ENCODE measurements at places on chromosomes 6 and 20. TPM values are rescaled to one million over a fixed set of nuclear protein-coding genes. Genes with fewer than 3 reads are reported as not detected.

Gene LPIN3
- total RNA-seq = 14.9 TPM

- no peak for DNase-seq
These were observed 14.0 kb downstream of the GATA5 start for GRCh38 chr20:62461834-62462233.

- DNase-seq = no peak
These were observed 29.5 kb downstream of the KIAA1755 start for GRCh38 chr20:38230957-38231526.

Gene ANGPT4
- not detected for total RNA-seq

Gene OPRM1
- not detected for total RNA-seq

GRCh38 chr20:10060226-10060625 lies 25.4 kb downstream of the ANKEF1 start:
- DNase-seq = no peak

Gene IDH3B
- 91.4 TPM for total RNA-seq

DNA sequence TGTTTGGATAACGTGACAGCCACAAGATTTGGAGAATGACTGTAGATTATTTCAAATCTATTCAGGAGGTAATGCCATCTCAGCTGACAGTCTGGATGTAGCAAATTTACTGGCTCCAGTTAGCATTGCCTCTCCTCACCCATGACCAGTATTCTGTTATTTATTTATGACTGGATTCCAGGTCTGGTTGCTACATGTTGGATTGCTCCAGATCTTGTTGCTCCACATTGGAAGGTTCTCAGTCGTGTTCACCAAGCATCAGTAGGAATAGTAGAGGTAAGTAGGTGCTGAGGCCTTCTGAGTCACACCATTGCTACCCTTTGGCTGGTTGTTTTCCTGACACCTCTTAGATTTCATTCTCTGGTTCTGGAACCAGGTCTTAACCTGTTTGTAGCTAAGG lies 69.5 kb upstream of the ELOVL5 start:
- DNase-seq = no peak

DNA sequence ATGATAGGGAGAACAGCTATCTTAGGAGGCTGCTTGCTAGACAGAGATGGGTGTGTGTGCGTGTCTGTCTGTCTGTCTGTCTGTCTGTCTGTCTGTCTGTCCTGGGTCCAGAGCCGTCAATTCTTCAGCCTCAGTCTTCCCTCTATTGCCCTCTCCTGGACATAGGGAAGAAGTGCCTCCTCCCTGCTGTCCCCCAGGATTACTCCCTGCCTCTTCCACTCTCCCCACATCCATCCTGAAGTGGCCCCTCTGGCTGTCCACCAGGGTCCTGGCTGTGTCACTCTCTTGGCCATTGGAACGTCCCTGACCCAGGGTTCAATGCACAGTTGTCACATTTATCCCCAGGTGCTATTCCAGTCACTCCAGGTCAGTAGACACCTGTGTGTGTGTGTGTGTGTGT lies 10.2 kb downstream of the TREML2 start:
- DNase-seq = no peak

Gene PTCRA
- not detected for total RNA-seq

Gene OR2J3
- total RNA-seq = not detected

Gene PLG
- 225 TPM for total RNA-seq

Gene CD24
- total RNA-seq = 560 TPM

- peak; percentile 64 for DNase-seq
These were observed 21.7 kb upstream of the RANBP9 start for GRCh38 chr6:13733178-13733887.

Gene COL12A1
- 48.4 TPM for total RNA-seq

Gene VIP
- total RNA-seq = not detected

Gene HLA-DRB1
- total RNA-seq = 60.6 TPM

Gene PACRG
- total RNA-seq = 0.32 TPM

DNA sequence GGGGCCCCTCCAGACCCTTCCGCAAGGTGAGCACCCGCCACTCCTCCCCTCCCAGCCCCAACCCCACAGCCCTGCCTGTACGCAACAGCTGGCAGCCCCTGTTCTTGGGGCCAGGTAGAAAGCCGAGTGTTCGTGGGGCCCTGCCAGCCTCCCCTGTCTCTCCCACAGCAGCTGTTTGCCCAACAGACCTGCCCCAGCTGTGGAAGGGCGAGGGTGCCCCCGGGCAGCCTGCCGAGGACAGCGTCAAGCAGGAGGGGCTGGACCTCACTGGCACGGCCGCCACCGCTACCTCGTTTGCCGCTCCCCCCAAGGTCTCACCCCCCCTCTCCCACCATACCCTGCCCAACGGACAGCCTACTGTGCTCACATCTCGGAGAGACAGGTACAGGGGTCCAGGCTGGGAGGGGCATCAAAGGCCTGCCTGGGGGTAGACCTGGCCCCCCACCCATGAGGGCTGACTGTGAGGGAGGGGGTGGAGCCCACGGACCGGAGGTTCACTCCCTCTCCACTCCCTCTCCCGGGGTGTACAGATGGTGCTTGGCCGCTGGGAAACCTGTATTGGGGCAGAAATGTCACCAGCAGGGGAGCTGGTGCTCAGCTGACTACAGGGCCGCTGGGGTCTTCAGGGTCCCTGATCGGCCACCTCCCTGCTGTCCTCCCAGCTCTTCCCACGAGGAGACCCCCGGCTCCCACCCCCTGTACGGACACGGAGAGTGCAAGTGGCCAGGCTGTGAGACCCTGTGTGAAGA lies 41.1 kb downstream of the FOXP4 start:
- no peak for DNase-seq

GRCh38 chr20:34710568-34710839 lies 6.4 kb downstream of the TP53INP2 start:
- no peak for DNase-seq

Gene EYS
- 1.4 TPM for total RNA-seq

DNA sequence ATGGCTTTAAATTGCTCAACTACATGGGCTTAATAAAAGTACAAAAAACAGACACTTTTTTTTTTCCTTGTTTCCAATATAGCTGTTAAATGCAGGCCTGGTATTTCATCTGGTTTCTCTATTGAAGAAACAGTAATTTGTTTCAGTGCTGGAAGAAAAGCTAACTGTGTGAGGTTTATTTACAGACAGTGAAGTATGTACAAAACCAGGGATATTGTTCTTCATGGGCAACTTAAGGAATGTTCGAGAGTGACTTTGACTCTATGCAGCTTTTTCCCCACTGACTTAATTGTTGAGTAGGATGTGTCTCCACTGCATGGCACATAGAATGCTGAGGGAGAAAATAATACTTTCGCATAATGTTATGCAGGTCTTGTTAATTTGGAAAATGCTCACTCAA lies 31.0 kb upstream of the PRL start:
- DNase-seq = no peak

DNA sequence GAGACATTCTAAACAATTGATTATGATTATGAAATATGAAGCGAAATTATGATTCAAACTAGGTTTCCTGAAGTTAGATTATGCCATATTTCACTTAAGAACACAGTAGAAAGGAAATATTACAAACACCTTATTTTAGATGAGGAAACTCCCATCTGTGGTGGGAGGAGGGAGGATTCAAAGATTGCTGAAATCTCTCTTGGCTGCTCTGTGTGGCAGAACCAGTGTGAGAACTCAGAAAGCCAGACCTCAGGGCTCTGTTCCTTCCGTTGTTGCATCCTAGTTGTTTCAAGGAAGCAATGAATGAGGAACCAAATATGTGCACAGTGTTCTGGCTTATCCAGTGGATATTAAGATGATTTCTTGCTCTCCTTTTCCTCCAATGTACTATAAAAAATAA lies 2.1 kb downstream of the TAAR5 start:
- DNase-seq = no peak

Gene GABRR1
- not detected for total RNA-seq

Gene ZNF311
- 0.56 TPM for total RNA-seq

Data from hepatocyte (in vitro differentiated cells).